GM04504 (cell line): ENCODE measurements at places on chromosomes 6 and 20.
A peak's percentile ranks its signal among the peaks of the same experiment; 100 is the strongest.

GRCh38 chr20:40491009-40491590, 197.9 kb downstream of the MAFB start:
- DNase-seq = no peak

GRCh38 chr6:11479296-11479695, 58.3 kb upstream of the TMEM170B start:
- no peak for DNase-seq

DNA sequence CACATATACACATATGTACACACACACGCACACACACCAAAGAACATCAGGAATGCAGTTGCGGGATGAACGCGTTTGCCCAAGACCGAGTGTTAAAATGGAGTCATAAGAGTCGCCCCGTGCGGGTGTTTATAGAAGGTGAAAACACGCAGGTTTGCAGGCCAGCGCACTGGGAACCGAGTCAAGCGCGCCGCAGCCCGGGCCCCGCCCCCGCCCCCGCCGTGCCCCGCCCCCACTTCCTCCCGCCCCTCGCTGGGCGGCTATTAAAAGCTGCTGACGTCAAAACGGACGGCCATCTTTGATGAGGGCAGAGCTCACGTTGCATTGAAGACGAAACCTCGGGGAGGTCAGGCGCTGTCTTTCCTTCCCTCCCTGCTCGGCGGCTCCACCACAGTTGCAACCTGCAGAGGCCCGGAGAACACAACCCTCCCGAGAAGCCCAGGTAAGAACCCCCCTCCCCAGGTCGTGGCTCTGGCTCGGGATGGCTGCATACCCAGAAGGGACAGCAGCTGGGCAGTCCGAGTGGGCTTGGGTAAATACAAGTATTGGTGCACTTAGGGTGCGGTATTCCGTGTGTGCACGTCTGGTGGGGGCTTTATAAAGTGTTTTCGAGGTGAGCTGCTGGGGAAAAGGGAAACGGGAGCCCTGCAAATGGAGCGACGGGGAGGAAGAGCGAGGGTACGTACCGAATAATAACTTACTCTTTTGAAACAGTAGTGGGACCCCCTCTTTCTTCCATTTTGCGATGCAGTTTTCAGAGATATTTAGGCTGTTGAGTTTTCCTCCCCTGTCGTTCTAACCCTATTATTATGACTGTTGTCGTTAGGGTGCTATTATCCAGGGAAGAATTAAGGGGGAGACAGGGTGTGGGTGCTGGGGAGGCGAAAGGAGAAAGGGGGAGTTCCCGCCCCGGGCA, at the start of gene SNAP25:
SNAP25 (plus strand) TSS at position 295 of the 916 bp plus-strand sequence. CDS start 56,662 bp downstream, outside the sequence.
- DNase-seq = peak; percentile 26

GRCh38 chr20:53678990-53679596, 85.5 kb upstream of the ZNF217 start:
- DNase-seq = no peak

DNA sequence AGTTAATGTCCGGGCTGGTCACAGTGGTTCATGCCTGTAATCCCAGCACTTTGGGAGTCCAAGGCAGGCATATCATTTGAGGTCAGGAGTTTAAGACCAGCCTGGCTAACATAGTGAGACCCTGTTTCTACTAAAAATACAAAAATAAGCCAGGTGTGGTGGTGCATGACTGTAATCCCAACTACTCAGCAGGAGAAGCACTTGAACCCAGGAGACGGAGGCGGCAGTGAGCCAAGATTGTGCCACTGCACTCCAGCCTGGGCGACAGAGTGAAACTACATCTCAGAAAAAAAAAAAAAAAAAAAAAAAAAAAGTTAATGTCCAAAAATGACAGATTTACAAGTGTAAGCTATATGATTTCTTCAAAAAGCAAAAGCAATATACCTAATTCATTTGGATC, 124.9 kb downstream of the CCDC170 start:
- no peak for DNase-seq

DNA sequence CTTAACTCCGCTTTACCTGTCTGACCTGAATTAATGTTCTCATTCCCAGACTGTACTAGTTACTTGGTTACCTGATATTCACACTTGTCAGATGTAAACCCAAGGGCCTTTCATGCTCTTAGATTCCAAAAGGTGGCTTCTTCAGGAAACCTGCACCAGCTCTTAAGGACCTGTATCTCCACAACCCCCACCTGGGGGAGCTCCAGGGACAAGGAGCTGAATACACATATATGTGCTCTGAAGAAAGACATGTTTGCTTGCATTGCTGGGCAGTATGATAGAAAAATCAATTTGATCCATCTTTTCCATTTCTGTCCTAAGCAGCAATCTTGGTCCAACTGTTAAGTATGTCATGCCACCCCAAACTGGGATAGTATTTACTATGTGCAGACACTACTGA, 64.8 kb upstream of the POU3F2 start:
- DNase-seq = peak; percentile 4

GRCh38 chr20:16025084-16025483, 548.2 kb downstream of the KIF16B start:
- no peak for DNase-seq

DNA sequence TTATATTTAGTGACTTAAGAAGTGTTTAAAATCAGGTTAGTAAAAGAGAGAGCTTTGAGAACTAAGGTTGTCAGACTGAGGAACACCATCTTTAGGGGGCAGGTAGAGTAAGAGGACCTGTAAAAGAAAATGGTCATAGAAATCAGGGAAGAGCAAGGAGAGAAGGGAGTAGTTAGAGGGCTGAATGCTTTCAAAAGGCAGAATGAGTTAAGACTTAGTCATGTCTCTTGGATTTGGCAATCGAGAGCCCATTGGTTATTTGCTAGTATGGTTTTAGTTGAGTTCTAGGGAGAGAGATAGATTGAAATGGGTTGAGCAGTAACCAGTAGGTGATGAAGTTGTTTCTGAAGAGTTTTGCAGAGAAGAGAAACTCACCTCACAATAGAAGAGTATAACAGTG, 51.1 kb downstream of the RALGAPB start:
- peak; percentile 15 for DNase-seq

DNA sequence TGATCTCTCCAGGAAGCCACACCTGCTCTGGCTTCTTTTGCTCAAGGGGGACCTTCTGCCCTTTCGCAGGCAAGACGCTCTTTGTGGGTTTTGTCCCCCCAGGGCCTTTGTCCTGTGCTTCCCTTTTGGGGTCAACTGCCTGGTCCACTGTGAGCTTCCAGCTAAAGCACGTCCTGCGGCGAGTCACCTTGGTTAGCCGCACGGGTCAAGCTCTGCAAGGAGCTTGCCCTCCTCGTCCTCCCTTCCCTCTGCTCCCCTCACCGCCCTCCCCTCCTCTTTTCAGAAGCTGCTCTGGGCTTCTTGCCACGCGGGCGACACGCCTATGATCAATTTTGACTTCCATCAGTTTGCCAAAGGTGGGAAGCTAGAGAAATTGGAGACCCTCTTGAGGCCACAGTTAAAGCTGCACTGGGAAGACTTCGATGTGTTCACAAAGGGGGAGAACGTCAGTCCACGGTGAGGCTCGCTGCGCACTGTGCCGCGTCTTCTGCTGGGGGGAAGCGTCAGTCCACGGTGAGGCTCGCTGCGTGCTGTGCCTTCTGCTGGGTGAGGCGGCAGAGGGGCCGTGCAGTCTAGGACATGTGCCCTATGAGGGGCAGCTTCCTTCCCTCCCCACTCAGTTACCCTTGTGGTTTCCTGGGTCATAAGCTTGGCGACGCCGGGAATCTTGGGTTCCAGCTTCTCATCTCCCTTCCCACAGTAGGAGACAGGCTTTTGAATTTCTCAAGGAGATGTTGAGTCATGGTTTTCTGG, 80.2 kb downstream of the SYNJ2 start:
- no peak for DNase-seq

- no peak for DNase-seq
Observed at GRCh38 chr6:19895866-19896692, 58.9 kb downstream of the ID4 start.

- peak; percentile 88 for DNase-seq
Observed at GRCh38 chr6:112233847-112234246, 20.5 kb downstream of the LAMA4 start.

DNA sequence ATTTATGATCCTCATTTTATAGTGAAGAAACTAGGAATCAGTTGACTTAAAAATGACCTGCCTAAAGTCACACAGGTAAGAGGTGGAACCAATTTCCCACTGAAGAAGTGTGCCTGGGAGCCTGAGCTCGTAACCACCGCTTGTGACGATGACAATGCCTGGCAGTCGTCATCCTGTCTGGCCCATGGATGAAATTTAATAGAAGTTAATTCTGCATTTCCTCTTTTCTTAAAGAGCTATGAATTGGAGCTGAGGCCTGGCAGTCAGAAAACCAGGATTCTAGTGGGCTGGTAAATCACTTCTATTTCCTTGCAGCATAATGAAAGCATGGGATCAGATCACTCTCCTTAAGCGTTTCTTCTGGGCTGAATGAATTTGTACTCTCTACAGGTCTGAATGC, 200.0 kb upstream of the SGK1 start:
- DNase-seq = no peak

DNA sequence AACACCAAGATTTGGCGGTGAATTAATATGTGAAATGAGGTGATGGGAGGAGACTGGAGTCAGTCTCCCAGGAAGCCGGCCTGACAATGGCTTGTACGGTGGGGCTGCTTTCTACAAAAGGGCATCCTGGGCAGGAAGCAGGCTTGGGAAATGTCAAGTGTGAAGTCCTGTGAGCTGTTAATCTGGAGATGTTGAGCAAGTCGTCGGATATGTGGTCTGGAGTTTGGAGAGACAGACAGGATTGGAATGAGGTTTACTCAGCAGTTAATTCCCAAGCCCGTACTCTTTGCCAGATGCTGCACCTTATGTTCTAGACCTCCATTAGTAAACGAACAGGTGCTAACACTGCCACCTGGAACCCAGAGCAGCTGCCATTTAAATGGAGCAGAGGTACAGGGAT, 107.7 kb upstream of the FOXC1 start:
- no peak for DNase-seq

DNA sequence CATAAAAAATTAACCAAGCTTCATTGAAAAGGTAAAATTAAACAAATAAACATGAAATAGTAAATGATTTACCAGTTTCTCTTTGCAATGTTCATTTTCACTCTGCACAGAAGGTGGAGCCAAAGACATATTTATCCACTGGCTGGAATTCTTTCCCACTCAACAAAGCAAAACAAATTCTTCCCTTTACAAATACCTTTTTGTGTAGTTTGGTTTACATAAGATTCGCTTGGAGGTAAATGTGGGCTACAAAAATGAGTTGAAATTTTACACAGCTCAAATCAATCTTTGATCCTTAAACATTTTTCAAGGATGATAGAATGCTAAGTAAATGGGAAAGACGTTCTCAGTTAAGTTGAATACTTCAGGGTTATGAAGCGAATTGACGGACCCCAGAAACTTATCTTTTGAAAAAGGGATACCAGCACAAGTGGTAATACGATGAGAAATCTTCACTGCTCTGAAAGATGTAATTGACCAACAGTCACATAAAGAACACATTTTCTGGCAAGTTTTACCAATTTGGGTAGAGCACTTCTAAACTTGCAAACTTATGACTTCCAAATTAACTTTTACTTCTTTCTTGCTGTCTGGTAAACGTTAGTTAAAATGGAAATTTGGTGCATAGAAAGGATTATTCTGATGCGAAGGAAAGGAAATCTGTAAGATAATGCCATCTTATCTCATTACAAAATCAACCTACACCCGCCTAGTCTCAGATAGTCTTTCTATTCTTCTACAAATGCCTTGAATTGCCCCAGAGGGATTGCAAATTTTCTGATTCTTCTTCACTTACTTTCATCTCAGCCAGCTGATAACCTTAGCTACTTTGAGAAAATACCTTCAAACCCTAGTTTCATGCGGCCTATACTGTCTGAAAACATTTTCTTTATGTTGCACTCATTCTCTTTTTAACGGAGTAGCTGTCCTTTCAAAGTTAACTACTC, 4.7 kb upstream of the GJA1 start:
- DNase-seq = no peak

- no peak for DNase-seq
Observed at GRCh38 chr6:126723541-126724170, 383.7 kb downstream of the CENPW start.

DNA sequence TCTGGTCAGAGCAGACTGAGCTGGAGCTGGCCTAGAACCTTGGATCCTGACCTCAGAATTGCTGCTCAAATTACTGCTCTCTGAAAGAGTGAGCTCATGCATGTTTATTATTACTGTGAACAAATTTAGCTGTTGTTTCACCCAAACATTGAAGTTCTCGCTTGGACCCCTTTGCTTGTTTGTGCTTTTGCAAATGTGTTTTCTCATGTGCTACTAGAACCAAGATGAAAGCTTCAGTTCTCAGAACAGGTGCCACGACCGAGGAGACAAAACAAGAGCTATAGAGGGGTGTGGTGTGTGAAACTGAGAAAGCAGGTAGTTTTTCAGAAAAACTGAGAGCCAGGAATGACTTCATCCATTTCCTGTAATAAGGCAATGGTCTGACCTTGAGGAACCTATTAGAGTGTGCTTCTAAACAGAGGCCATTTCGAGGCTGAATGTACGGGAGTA, 50.0 kb upstream of the ESR1 start:
- DNase-seq = no peak

DNA sequence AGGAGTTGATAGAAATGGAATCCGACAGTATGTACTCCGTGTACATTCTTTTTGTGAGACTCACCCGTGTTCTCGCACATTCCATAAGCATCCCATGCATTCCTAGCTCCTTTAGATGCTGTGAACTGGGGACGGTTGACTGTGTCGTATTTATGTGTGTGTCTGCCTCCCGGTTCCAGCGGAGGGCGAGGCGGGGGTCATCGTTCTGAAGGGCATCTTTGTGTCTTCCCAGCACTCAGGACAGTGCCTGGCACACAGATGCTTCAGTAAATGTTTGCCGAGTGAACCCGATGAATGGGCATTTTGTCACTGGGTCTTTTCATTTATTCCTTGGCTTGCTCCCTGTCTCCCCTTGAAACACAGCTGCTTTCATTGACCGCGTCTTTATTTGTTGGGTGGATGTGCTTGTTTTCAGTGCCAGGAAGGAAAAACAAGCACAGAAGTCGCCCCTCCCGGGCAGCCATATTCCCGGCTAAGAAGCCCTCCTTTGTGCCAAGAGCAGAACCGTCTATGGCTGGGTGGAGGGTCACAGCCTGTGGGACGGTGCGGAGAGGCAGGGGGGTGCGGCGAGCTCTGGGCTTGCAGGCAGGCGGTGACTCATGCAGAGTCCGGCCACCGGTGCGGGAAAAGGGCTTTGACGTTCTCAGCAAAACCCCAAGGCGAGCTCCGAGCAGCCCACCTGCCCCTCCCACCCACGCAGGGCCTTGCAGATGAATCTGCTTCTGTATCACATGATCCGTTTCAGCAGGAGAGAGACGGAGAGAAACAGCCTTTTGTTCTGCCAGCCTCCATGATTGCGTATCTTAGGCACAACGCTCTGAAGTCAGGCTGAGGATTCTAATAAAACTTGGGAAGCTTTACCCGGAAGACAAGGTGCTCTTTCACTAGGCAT, 11.2 kb upstream of the PSMG4 start:
- no peak for DNase-seq

DNA sequence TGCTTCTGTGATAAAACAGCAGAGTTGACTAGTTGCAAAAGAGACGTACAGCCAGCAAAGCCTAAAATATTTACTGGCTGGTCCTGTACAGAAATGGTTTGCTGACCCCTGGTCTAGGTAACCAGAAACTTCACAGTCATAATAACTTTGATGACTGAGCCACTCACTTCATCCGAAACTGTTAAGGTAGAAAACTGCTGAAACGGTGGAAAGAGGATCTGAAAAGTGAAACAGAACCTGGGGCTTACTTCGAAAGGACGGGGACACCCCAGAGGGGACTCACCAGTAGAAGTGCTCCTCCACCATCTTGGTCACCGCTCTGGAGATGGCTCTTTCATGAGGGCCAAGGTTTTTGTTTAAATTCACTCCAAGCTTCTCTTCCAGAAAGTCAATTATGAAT, 16.4 kb downstream of the FAXC start:
- no peak for DNase-seq
